Amniotic stem cell (primary cell): ENCODE measurements at places on chromosomes 3 and 15.

DNA sequence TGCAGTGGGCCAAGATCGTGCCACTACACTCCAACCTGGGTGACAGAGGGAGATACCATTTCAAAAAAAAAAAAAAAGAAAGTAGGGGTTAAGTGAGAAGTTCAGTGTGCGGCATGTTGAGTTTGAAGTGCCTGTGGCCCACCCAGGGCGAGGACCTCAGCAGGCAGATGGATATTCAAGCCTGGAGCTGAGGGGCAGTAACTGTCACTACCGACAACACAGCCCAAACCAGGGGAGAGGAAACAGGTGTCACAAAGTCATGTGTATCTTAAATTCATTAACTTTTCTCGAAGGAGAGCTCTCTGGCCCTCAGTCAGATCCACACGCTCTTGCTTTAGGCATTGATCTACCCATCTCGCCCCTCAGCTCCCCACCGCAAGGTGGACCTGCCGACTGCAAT, 45.3 kb downstream of the FEM1B start:
- no peak for DNase-seq

DNA sequence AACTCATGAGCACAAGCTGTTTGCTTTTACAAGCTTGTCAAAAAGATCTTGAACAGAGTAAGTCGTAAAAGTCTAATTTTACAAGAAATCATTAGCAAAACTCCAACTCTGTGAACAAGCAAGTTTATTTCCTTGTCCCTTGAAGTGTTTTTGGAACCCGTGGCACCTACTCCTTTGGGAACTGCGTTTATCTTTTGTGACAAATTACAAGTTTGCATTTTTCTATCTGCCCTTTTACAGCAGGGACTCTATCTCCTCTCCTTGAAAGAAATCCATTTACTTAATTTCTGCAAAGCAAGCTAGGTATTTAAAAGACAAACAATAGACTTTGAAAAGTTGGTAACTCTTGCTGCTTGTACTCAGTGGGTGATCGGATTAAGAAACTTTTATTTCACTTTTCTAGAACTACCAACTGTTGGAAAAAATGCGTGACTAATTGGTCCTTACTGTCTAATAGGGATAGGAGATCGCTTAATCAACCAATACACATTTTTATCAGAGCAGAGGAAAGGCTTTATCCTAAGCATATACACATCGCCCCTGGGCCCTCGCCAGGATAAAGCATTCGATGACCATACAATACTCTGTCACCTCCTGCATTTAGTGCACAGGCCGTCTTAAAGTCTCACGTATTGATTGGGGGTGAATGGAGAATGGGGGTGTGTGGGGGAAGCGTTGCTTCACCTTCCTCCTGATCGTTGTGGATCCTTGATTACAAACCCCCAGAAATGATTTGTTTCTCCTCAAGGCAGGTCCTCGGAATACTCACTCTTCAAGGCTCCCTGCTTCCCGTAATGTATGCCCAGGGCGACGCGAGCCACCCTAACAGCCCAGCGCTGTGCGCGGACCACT, 1.7 kb downstream of the PRTG start:
- no peak for DNase-seq

DNA sequence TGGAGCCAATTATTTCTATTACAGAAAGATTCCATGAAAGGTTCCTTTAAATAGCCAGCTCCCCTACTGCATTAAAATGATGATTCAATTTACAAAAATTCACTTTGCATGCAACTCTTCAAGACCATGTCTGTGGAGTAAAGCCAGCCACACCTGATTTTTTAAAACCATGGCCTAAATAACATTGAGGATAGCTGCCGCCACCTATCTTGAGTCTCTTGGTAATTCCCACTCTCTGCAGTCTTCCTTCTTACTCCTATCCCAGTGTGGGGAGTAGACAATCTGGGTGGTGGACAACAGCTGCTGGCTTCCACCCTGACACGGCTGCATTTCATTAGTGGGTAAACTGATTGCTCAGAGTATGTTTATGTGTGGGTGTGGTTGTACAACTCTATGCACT, 10.7 kb downstream of the LRTM1 start:
- no peak for DNase-seq

DNA sequence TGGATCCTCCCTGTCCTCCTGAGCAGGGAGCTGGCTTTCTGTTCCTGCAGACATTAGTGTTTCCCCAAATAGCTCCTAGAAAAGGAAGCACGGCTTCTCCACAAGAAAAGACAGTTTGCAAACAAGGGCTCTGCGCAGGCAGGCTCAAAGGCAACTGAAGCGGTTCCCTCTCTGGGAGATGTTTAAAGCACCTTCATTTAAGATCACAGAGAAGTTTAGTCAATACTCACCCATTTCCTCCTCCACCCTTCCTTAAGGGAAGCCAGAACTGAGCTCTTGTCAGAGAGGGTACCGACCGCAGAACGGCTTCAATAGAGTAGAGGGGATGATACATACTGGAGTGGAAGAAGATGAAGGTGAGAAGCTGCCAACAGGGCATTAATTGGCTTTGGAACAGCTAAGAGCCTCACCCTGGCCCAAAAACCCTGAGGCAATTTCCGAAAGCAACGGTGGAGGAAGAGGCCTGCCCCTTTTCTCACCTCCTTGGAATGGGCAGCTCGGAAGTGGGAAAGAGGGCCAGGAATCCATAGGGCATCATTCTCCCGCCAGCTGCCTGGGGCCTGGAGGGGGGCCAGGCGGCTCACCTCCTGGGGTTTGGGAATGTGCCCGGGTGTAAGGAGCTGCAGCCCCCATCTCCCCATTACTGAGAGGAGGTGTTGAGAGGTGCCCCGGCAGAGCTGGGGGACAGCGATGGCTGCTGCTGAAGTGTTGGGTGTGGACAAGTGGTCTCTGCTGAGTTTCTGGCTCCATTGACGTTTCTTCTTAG, 4.8 kb upstream of the EPHB3 start:
- DNase-seq: no peak

DNA sequence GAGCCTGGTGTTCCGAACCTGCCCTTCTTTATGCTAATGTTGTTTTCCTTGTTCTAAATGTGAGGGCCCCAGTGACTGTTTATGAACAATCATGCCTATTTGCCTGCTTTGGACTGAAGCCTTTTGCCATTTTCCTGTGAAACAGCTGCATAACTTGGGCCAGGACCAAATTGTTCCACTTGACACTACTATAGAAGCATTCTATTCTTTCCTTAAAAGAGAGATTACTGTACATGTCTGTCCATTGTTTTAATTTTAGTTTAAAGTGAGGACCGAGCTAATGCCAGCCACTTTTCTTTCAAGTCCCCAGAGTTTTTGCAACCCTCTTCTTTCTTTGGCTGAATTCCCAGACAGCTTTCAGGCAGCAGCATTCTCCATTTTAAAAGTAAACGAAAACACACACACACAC, 980.3 kb downstream of the CADM2 start:
- DNase-seq: no peak

GRCh38 chr3:172702256-172702655, 8.6 kb downstream of the NCEH1 start:
- DNase-seq: no peak

DNA sequence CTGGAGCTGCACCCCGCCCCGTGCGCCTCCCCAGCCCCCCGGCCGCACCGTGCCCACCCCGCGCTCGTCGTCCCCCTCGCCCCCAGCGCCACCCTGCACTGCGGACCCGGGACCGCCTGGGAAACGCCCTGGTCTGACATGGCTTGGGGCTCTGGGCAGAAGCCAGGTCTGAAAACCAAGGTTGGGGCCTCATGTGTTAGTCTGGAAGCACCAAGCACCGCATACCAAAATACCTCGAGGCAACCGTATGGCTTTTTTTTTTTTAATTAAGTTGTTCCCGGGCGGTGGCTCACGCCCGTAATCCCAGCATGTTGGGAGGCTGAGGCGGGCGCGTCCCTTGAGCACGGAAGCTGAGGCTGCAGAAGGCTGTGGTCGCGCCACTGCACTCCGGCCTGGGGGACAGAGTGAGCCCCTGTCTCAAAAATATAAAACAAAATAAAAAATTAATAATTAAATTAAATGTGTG, 91.5 kb upstream of the CHD2 start:
- no peak for DNase-seq

GRCh38 chr15:91122296-91122695, 22.2 kb downstream of the SV2B start:
- DNase-seq: no peak

- DNase-seq: no peak
Observed at GRCh38 chr3:179430277-179430870, 20.9 kb downstream of the GNB4 start.

- no peak for DNase-seq
Observed at GRCh38 chr15:43550527-43551363, 33.3 kb downstream of the MAP1A start.

DNA sequence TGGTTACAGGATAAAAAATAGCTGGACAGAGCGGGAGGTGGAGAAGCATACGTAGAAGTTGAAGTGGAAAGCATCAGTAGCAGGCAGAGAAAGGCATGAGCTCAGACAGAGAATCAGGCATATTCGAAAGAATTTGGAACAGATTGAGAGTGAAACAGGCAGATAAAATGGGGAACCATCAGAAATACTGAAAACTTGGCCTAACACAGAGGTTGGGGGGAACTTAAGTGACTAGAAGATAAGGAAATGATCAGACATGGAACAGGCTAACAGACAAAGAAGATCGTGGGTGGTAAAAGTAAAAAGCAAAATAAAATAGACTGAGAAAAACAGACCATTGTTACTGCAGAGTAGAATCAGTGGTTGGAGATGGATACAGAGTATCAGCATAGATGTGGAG, 32.9 kb downstream of the GTF2E1 start:
- no peak for DNase-seq

DNA sequence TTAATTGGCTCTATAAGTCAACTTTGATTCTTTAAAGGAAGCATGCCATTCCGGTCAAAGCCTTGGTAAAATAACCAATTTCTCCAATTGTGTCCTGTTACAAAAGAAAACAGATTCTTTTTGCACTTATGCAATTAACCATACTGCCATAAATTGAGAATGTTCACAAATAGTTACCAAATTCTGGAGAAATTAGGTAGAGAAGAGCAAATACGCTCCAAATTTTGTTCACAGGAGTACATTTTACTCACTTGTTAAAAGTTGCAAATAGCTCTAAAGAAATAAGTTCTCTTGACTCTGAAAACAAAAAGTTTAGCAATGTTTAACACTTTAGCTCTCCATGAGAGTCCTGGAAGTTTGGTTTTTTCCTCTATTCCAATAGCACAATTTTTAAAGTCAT, 11.1 kb downstream of the MAGEF1 start:
- no peak for DNase-seq

DNA sequence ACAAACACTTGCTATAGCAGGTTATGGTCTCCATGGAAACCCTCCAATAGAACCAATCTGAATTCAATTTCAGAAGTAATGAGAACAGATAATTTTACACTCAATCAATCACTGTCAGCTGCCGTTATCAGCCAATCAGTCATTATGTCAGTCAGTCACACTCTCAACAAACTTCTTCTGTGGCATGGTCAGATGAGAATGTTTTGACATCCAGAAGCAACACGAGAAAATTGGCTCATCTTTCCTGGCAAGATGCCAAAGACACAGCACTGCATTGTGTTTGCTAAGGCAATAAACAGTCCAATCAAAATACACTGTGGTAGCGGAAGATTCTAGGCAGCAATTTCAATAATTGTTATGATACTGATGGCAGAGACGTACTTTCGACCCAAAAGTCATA, 190.7 kb downstream of the RORA start:
- DNase-seq: no peak

GRCh38 chr15:27058939-27059338, 88.0 kb downstream of the GABRG3 start:
- no peak for DNase-seq

GRCh38 chr15:25375557-25375956, 63.3 kb downstream of the UBE3A start:
- DNase-seq: no peak

DNA sequence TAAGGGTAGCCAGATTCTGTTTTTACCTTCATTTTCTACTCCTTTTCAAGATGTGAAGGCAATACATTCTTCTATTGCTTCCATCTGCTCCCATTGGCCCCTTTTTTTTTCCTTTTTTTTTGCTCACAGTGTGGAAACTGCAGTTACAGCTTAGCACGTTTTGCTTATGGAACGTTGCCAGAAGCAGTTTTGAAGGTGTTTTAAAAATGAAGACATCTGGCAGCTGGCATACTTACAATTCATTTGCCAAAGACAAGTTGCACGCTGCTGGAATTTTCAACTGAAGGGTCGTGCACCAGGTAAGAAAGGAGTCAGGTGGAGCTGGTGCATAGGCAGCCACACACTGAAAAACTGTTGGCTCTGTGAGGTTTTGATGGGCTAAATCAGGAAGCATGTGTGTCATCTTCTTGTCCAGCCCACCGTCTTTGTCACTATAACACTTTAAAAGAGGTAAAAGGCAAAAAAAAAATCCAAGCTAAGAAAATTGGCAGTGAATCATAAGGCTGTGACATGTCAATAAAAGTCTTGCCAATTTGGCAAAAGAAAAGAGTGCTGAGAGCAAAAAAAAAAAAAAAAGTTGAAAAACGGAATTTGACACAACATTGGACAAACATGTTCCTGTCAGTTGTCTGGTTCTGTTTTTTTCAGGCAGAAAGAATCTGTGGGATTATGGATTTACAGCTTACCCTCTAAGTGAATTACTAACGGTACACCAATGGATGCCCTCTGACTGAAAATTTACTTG, 225.4 kb upstream of the SOX2 start:
- no peak for DNase-seq

DNA sequence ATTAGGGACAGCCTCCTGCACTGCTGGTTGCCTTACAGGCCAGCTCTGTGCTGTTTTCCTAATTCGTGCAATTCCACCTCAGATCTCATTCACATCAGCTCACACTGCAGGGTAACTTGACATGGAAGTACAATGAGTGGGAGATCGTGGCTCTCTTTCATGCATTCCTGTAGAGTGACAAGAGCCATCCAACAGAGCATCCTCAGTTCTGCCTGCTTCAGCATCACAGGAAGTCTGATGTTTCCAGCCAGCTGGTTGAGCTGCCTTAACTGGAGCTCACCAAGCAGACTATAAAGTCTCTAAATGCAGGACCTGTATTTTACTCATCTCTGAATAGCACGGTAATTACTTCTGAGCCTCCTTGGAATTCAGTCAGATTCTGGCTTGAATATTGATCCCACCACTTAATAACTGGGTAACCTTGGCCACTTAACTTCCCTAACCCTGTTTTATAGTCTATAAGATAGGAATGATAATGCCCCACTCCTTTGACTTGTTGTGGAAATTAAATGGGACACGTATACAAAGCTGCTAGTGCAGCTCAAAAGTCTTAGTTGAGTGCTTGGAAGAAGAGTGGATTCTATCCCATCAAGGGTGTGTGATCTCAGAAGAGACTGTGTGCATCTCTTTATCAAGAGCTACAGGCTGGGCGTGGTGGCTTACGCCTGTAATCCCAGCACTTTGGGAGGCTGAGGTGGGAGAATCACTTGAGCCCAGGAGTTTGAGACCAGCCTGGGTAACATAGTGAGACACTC, 1.4 kb upstream of the DIS3L start:
- no peak for DNase-seq
